Right ventricle myocardium inferior (tissue), 1 donor: ENCODE measurements at places on chromosomes 2 and 18. TPM values are rescaled to one million over a fixed set of nuclear protein-coding genes. Genes with fewer than 3 reads are reported as not detected.

CCDC178 gene
- 0.27 TPM for total RNA-seq

SIX2 gene
- total RNA-seq, result 0.65 TPM

HOXD13 gene
- total RNA-seq, result not detected

RTTN gene
- 9.4 TPM for total RNA-seq

DNA sequence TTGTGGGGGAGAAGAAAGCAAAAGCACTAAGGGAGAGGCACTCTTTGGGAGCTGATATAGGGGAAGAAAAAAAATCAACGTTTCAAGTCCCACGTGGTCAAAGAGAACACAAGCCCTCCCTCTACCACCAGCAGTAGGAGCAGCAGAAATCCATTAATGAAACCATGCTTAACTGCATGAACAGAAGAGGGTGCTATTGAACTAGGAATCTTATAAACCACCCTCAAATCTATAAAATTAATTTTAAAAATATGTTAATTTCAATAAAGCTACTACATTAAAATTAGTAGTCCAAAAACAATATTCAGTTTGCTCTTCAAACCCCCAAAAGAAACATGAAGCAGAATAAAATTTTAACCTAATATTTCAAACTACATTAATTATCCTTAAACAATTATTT, 147.8 kb downstream of the TMEM18 start:
- DNase-seq, result no peak

DNA sequence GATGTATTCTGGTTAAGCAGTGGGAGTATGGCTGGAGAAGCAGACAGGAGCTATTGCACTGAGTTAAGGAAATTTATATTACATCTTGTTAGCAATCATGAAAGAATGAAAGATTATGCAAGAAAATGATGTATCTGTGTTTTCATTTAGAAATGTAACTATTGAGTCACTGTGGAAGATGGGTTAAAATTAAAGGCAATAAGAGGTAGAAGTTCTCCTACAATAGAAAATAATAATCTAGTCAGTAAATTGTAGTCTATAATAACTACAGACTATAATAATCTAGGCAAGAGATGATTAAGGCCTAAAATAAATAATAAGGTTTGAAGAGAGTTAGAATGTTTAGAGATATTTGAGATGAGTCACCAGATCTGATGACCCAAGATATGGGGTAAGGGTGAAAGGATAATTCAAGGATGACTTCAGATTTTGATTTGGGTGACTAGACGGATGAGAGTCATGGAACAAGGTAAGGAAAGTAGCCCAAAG, 371.9 kb upstream of the KCNH7 start:
- no peak for DNase-seq

GRCh38 chr2:45675263-45675812, 23.9 kb downstream of the PRKCE start:
- DNase-seq, result no peak

- no peak for DNase-seq
These were observed 14.9 kb downstream of the STAT1 start for GRCh38 chr2:190999058-190999457.

DNA sequence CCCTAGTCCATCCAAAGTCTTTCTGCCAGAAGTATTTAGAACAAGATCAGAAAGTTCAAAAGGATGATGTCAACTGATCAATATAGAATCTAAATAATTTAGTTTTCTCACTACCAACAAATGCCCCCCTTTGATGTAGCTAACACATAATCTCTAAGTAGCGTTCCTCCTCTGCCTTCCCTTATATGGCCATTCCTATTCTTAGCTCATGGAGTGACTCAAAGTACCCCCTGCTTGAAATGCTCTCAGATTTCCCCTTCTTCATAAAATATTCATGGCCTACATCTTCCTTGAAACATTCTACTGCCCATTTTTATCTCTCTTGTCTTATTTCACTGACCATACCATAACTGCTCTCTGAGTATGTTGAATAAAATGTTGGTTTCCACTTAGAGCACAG, 151.5 kb downstream of the UPP2 start:
- no peak for DNase-seq

- no peak for DNase-seq
These were observed 124.0 kb downstream of the GATA6 start for GRCh38 chr18:22293417-22293816.

DNA sequence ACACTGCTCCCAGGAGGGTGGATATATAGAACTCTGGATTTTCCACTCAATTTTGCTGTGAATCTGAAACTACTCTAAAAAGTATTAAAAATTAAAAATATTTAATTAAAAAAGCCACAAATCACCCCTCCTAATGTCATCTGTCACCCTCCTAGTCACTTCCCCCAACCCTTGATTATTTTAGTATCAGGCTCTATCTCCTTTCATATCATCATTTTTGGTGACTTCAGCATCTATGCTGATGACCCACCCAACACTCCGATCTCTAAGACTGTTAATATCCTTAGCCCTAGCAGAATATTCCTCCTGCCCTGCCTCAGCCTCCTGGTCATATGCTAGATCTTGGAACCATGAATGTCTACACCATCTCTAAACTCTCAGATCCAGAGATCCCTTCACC, 128.3 kb upstream of the SLC1A4 start:
- DNase-seq, result no peak

DNA sequence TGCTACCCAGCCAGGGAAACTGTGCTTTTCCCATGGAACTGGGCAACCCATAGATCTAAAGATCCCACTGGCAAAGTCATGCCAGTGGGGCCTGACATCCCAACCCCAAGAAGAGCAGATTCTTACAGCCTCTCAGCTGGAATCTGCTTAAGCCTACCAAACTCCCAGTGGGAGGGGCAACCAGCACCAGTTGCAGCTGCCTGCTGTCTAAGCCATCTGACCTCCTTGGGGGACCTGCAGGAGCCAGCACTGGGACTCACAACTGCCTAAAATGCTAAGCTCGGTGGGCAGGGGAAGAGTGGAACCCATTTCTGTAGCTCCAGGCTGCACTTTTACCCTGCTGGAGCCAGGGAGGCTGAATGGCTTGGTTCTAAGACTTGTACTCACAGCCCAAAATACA, 770.7 kb upstream of the SLC8A1 start:
- DNase-seq, result no peak

DNA sequence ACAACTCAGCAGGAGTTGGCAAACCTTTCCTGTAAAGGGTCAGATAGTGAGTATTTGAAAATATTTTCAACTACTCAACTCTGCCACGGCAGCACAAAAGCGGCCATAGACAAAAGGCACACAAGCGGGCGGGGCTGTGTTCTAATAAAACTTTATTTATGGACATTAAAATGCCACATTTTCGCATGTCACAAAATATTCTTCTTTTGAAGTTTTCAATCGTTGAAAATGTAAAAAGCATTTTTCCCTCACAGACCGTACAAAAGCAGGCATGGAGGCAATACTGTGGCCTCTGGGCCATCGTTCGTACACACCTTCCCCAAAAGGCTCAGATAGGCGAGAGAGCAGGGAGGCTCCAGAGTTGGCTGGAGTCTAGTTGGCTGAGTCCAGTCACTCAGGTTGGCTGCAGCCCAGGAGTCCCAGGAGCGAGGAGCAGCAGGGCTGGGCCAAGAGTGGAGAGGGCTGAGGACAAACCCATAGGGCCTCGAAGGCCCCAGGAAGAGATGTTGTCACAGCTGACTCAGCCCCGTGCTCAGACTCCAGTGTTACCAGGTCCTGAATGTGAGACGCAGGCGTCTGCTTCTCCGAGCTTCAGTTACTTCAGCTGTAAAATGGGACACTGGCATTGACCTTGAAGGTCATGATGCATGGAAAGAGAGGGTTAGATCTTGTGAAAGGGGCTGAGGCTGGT, 42.5 kb downstream of the SDC1 start:
- DNase-seq, result no peak

DNA sequence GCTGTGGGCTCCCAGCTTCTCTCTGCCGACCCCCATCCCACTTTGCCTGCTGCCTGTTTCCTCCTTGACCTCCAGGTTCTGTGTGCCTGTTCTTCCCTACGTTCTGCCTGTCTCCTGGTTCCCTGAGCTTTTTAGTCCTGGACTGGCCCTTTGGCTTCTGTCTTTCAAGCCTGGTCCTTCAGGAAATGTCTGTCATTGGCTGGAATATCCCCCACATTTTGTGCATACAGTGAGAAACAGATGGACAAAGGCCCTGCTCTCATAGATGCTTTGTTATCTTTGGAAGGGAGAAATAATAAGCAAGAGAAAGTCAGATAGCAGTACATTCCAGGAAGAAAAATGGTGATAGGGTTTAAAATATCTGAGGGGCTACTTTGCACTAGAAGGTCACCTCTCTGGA, 5.7 kb downstream of the MGAT5 start:
- DNase-seq, result no peak
